T-helper 2 cell (primary cell): ENCODE measurements at places on chromosomes 2 and 18.

DNA sequence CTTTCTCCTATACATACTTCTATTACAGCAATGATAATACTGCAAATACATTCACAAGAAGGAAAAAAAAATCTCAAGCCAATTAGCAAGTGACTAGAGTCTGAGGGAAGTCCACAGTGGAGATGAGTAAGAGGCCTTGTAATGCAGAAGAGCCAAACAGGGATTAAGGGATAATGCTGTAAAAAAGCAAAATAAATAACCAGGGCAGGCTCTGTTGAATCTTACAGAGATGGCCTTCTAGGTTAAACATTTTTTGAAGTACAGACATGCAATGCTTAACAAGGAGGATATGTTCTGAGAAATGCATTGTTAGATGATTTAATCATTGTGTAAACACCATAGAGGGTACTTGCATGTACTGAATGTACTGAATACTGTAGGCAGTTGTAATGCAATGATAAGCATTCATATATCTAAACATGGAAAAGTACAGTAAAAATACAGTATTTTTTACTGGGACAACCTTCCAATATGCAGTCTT lies 122.1 kb upstream of the RMDN2 start:
- no peak for DNase-seq

DNA sequence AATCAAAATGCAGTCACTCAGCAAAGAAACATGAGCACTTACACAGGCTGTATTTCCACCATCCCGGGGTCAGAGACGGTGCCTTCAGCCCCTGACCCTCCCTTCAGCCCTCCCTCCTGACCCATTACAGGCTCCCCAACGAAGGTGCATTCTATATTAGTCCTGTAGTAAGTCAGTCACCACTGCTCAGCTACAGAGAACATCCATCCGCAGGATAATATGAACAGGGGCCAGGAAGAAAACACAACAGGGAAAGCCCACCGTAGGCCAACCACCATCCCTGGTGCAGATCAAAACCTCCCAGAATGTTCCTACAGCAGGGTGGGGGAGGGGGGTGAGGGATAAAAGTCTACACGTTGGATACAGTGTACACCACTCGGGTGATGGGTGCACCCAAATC lies 15.1 kb downstream of the PXDN start:
- DNase-seq = no peak

- DNase-seq = no peak
Measured at GRCh38 chr18:13872932-13873331, 42.4 kb downstream of the MC2R start.

DNA sequence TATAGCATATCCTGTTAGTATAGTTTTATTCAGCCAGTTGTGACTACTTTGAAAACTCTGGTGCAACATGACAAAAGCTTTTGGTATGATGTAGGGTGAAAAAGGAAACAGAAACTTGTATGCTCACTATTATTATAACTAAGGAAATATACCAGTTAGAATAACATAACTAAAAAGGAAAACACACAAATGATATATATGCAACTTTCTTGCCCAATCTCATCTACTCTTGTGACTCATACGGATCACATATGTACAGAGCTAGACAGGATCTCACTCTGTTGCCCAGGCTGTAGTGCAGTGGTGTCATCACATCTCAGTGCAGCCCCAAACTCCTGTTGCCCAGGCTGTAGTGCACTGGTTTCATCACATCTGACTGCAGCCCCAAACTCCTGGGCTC lies 12.4 kb upstream of the TLK1 start:
- no peak for DNase-seq

DNA sequence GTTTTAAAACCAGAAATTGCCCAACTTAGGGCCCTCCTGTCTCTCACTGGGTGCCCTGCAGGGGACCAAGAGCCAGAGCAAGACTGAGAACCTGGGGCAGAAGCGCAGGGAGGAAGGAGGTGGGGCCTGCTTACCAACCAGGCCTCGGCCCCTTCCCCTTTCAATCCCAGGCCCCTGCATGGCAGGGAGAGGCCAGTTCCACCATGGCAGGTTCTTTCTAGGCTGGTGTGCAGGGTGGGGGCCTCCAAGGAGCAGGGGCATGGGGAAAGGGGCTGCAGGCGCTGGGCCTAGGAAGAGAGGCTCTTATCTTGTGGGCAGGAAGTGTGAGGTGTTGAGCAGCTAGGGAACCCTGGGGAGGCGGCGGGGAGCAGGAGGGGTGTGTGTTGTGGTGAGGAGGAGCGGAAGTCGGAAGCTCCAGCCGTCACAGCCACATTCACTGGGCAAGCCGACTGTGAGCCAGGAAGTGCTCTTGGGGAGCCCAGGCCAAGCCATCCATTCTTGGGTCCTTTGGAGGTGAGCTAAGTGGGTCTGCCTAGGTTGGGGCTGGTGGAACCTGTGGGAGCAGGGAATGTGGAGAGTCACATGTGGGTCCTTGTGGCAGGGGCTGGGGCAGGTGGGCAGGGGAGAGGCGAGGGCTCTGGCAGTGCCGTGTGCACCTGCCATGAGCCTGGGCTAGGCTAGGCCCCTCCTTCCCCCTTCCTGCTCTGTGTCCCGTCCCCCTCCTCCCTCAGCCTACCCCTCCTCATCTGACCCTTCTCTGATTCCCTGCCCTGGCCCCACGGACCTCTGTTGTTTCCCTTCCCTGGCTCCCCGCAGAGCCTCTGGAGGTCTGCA lies at the start of gene PSD4:
Gene PSD4 (plus strand): TSS at position 430 of the 834 bp plus-strand sequence. CDS start 8,486 bp downstream, outside the sequence.
- DNase-seq = peak; percentile 93

DNA sequence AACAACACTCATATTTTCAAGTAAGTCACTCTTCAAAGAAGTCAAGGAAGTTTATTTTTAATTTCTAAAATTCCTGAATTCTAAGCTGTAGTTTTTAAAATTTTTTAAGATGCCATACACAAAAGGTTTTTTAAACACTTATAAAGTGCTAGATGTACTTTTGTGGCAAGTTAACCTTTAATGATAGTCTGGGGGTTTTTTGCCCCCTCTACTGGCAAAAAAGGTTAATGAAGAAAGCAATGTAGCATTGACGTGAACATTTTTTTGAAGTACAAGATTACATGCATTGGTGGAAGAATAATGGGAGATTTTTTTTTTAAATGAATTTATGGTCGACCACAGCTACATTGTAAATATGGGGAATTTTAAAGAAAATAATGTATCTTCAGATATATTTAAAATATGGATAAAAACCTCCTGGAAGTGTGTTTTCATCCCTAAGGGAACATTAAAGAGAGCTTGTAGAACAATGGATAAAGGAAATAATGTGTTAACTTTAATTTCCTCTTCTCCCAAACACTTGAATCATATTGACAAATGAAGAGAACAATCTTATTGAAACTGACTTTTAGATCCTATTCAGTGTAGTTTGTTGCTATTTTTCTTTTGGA lies 12.6 kb downstream of the ITPRID2 start:
- no peak for DNase-seq

DNA sequence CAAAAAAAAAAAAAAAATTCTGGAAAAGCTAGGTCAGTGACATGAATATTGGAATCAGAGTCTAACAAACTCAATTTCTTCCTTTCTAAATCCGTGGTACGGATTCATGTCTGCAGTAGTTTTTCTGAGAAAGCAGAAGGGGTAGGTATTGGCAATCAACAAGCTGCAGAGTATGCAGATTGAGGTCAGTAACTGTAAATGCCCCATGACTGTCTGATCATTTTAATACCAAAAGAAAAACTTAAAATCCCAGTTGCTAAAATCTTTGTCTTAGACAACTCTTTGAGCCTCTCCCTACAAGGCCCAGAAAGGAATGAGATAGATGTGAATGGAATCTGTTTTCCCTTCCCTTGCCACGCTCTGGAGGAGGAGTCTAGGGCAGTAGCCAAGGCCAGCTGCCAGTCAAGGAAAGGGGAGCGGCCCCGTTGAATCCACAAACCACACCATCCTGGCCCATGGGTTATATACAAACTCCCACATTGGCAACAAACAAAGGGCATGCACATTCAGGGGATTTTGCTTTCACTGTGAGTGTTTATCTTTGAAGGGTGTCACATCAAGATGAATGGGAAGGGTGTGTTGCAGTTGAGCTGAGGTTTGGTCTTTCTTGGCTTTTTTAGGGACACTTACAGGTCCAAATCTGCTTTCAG lies 6.1 kb upstream of the CASP8 start:
- DNase-seq = no peak

DNA sequence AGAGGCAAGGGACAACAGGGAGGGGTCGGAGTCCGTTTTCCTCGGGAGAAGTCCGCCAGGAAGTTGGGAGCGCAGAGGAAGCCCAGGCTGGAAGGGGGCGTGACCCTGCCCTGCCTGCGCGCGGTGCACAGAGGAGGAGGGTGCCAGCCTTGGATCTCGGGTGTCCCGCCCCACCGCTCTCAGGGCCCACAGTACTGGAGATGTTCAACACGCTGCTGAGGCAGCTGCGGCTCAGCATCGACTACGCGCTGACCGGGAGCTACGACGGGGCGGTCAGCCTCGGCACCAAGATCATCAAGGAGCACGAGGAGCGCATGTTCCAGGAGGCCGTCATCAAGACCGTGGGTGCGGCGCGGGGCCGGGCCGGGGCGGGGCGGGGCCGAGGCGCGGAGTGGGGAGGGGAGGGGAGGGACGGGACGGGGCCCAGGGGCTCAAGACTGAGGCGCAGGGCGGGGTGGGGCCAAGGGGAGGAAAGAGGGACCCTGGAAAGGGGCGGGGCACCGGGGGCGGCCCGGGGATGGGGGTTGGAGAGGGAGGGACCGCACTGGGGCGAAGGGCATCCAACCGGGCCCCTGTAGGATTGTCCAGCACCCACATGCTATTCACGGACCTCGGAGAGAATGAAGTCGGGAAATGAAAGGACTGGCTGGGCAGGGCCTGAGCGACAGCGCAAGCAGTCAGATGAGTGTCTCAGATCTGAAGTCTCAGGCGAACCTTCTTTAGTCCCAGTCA lies 36.6 kb downstream of the POMC start:
- DNase-seq = no peak
